Natural killer cell (primary cell): ENCODE measurements at places on chromosomes 1 and 21. TPM values are rescaled to one million over a fixed set of nuclear protein-coding genes. Genes with fewer than 3 reads are reported as not detected.

- no peaks in the 10 kb centered on the region for H3K4me1 ChIP-seq
- H3K4me3 ChIP-seq = no peak overlapping the region
- H3K36me3 ChIP-seq = no peaks in the 10 kb centered on the region
- DNase-seq = no peak
- no peak overlapping the region for H3K27ac ChIP-seq
Measured at GRCh38 chr1:153688736-153689328, 10.3 kb downstream of the NPR1 start.

DNA sequence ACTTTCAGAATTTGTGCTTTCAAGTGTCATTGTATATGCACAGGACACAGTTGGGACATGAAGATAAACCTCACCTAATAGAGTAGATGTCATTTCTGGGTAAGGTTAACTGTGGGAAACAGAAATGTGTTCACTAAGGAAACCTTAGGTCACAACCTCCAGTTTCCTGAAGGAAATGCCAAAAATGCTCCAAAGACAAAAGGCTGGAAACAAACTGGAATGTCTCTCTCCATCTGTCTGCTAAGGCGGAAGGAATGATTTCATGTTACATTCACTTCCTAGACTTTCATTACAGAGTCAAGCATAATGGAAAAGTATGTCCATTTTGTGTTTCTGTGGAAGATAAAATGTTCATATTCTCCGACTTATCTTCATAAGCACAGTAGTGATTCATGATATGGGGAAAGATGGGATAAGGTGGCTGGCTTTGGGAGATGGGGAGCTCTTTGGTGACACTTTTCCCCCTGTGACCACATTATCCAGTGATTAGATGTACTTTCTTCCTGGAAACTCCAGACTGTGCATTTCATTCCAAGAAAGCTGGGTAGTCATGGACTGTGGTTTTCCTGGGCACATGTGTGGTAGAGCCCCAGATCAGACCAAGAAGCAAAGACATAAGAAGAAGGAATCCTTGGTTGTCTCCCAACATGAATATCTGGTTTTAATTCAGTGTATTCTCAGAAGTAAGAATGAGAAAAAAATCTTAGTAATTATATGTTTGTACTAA is 5.7 kb downstream of the S1PR1 start:
- H3K4me3 ChIP-seq = no peak overlapping the region
- H3K27me3 ChIP-seq = no peaks in the 10 kb centered on the region
- peaks cover 55% of the 10 kb centered on the region for H3K36me3 ChIP-seq
- H3K27ac ChIP-seq = peak overlapping the region; percentile 21

DNA sequence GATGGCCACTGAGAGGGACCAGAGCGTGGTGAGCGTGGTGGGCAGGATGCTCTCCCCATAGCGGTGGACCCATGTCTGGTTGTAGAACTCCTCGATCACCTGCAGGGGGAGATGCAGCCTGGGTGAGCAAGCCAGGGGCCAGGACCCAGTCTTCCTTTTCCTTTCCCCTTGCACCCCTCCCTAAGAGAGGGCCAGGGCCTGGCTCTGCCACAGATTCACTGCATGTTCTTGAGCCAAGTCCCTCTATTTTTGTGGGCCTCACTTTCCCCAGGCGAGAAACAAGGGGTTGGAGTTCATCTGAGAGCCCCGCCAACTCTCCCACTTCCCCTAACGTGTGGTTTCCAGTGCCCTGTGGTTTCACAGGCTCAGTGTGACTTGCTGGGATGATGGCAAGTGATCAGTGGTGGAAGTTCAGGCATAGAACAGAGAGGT is 27.5 kb downstream of the SLC2A1 start:
- no peaks in the 10 kb centered on the region for H3K27me3 ChIP-seq
- H3K4me3 ChIP-seq = no peak overlapping the region
- peaks cover 77% of the 10 kb centered on the region for H3K4me1 ChIP-seq
- peak overlapping the region; percentile 92 for H3K27ac ChIP-seq
- peaks cover 54% of the 10 kb centered on the region for H3K36me3 ChIP-seq

DNA sequence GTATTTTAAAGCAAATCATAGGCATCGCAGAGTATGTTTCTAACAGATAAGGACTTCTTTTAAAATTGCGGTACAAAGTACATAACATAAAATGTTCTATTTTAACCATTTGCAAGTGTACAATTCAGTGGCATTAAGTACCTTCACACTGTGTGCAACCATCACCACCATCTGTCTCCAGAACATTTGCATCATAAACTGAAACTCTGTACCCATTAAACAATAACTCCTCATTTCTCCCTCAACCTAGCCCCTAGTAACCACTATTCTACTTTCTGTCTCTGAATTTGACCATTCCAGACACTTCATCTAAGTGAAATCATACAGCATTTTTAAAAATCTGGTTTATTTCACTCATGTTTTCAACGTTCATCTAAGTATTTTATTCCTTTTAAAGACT is 16.6 kb upstream of the ATF3 start:
- H3K27ac ChIP-seq = no peak overlapping the region
- peaks cover 7% of the 10 kb centered on the region for H3K4me1 ChIP-seq
- DNase-seq = no peak
- peaks cover 2% of the 10 kb centered on the region for H3K27me3 ChIP-seq

GRCh38 chr1:244347942-244348341 is 103.8 kb downstream of the ADSS2 start:
- H3K27ac ChIP-seq = no peak overlapping the region
- DNase-seq = no peak
- H3K27me3 ChIP-seq = no peaks in the 10 kb centered on the region

- H3K4me3 ChIP-seq = no peak overlapping the region
- no peak overlapping the region for H3K27ac ChIP-seq
- no peaks in the 10 kb centered on the region for H3K36me3 ChIP-seq
Measured at GRCh38 chr1:101356604-101357443, 120.0 kb downstream of the S1PR1 start.

GRCh38 chr21:33951276-33952178 is 35.9 kb upstream of the ATP5PO start:
- no peaks in the 10 kb centered on the region for H3K36me3 ChIP-seq
- H3K27ac ChIP-seq = peak overlapping the region; percentile 72
- no peaks in the 10 kb centered on the region for H3K27me3 ChIP-seq
- H3K4me1 ChIP-seq = peaks cover 65% of the 10 kb centered on the region

- H3K27me3 ChIP-seq = no peaks in the 10 kb centered on the region
- no peak overlapping the region for H3K27ac ChIP-seq
- no peak for DNase-seq
Measured at GRCh38 chr1:230758709-230759368, 11.7 kb downstream of the CAPN9 start.

DNA sequence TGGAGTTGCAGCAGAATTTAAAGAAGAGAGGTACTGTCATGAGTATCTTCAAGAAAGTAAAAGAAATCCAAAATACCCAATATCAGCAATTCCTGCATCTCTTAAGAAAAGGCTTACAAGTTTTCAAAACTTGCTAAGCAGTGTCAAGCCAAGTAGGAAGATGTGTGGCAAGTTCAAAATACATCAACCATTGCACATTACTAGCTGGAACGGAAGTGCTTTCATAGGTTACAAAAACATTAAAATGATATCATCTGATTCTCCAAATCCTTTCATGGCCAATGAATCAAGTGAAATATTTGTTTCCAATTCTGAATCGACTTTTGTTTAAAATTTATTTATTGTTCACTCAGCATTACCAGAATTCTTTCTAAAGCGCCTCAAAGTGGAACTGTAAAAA is 5.7 kb upstream of the ABCA4 start:
- H3K36me3 ChIP-seq = no peaks in the 10 kb centered on the region
- H3K4me1 ChIP-seq = no peaks in the 10 kb centered on the region
- DNase-seq = no peak
- H3K27ac ChIP-seq = no peak overlapping the region

DNA sequence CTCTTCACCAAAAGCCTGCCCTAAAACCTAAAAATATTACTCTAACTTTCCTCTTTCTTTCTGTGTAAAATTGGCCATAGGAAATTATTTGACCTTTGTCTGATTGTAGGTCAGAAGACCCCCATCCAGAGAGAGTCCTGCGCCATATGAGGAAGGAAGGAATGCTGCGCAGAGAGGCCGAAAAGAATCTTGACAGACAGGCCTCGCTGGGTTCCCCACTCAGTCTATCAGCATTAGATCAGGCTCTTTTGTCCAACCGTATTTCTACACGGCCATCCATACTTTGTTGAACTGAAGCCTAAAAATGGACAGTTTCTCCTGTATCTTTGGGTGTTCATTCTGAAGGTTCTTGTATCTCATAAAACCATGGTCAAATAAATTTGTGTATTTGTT is 4.3 kb upstream of the SLC30A2 start:
- no peaks in the 10 kb centered on the region for H3K4me1 ChIP-seq
- H3K36me3 ChIP-seq = no peaks in the 10 kb centered on the region
- H3K27me3 ChIP-seq = peaks cover 14% of the 10 kb centered on the region

DNA sequence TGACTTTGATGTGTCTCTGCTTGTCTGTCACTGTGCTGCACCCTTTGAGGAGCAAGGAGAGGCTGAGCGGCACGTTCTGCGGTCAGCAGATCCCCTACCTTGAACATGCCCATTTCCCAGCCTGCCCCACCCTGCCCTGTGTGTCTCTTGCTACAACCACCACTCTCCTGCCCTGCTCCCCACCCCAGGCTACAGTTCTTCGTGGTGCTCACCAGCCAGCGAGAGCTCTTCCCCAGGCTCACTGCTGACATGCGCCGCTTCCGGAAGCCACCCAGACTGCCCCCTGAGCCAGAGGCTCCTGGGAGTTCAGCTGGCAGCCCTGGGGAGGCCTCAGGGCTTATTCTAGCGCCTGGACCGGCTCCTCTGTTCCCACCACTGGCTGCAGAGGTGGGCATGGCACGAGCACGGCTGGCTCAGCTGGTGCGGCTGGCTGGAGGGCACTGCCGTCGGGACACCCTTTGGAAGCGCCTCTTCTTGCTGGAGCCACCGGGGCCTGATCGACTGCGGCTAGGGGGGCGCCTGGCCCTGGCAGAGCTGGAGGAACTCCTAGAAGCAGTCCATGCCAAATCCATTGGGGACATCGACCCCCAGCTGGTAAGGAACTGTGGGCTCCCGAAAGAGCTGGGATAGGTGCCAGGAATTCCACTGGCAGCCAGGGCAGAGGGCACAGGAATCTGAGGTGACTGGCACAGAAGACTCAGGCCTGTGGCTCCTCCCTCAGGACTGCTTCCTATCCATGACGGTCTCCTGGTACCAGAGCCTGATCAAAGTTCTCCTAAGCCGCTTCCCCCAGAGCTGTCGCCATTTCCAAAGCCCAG is 5.6 kb downstream of the HYI start:
- H3K27me3 ChIP-seq = no peaks in the 10 kb centered on the region
- no peak overlapping the region for H3K4me3 ChIP-seq
- DNase-seq = no peak
- peaks cover 70% of the 10 kb centered on the region for H3K36me3 ChIP-seq

DNA sequence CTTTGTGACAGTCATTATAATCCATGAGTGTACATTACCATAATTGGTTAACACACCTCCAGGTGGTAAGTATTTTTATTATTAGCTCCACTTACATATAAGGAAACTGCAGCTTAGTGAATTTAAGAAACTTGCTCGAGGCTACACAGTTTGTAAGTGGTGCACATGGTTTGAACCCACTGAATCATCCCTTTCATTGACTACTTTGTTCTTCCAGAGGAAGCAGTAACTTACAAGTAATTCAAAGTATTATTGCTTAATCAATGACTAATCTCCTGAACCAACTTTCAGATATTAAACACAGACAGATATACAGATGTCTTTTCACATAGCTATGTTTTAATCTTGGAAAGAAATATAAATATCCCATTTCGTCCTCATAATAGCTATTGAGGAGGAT is 18.7 kb upstream of the CLDN8 start:
- no peaks in the 10 kb centered on the region for H3K27me3 ChIP-seq
- no peaks in the 10 kb centered on the region for H3K36me3 ChIP-seq
- H3K4me1 ChIP-seq = no peaks in the 10 kb centered on the region

GRCh38 chr1:177163844-177164379 is 600 bp downstream of the ASTN1 start:
- H3K27me3 ChIP-seq = peaks cover 10% of the 10 kb centered on the region
- H3K4me3 ChIP-seq = no peak overlapping the region
- no peaks in the 10 kb centered on the region for H3K4me1 ChIP-seq
- H3K36me3 ChIP-seq = no peaks in the 10 kb centered on the region
- H3K27ac ChIP-seq = no peak overlapping the region
- DNase-seq = no peak

DNA sequence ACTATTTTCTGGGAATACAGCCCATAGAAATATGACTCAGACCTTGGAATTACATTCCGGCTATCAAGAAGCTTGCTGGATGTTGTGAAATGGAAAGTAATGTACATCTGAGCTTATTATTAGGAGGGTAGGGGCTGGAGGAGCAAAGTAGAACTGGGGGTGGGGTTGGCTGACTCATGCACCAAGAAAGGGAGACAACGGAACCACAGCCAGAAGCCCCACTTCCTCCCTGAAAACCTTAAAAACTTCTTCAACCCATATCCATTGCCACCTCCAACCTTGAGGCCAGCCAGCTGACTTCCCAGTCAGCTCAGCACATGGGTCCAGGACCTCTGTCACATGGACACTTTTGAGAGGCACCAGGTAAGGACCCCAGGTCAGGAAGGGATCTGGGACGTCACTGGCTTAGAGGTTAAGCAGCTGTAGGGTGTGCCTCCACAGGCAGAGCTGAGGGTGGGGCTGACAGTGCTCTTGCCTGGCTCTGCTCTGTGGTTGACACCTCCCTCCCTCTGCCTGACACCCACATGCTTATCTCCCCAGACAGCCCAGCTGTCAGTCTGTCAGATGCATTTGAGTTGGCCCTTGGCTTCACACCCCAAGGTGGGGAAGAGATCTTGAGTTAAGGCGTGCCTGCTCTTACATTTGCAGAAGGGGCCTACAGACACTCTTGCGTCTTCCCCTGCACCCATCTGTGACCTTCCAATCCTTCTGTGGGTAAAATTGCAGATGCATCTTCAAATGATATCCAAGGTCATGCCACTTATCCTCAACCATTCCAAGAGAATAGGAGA is 5.7 kb upstream of the ZNF683 start:
- H3K27ac ChIP-seq = peak overlapping the region; percentile 69
- peaks cover 64% of the 10 kb centered on the region for H3K4me1 ChIP-seq

- H3K27ac ChIP-seq = no peak overlapping the region
- no peaks in the 10 kb centered on the region for H3K36me3 ChIP-seq
- H3K4me1 ChIP-seq = peaks cover 15% of the 10 kb centered on the region
- H3K27me3 ChIP-seq = peaks cover 29% of the 10 kb centered on the region
- DNase-seq = no peak
- H3K4me3 ChIP-seq = no peak overlapping the region
Measured at GRCh38 chr1:47510282-47510811, 72.5 kb downstream of the FOXD2 start.

DNA sequence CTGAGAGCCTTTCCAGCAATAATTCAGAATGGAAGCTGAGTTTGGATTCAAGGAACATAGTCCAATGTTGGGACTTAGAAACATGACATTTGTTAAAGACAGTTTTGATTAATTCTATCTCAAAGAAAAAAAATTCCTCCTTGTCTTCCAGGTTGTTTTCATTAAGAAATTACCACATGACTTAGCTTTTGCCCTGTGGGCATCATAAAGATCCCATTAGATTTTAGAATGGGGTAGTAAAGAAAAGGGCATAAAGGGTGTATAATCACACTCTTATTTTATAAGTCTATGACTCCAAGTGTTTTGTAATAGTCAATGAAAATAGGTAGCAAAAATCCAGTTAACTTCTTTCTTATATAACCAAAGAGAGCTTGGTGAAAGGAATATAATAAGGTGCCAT is 14.3 kb upstream of the PRKAA2 start:
- no peaks in the 10 kb centered on the region for H3K4me1 ChIP-seq
- no peak overlapping the region for H3K27ac ChIP-seq
- DNase-seq = no peak
- no peak overlapping the region for H3K4me3 ChIP-seq
- peaks cover 8% of the 10 kb centered on the region for H3K27me3 ChIP-seq
- no peaks in the 10 kb centered on the region for H3K36me3 ChIP-seq

- DNase-seq = no peak
- no peak overlapping the region for H3K4me3 ChIP-seq
- no peaks in the 10 kb centered on the region for H3K27me3 ChIP-seq
Measured at GRCh38 chr1:239906394-239906793, 185.3 kb upstream of the FMN2 start.

RGS21 gene
- total RNA-seq = not detected

RBM11 gene
- not detected for total RNA-seq

ZNF678 gene
- total RNA-seq = 14.0 TPM

AIM2 gene
- total RNA-seq = not detected

FCRLB gene
- total RNA-seq = 3.6 TPM

DDR2 gene
- 1.8 TPM for total RNA-seq
